ENCODE measurements at places on chromosomes 5 and 9.

DNA sequence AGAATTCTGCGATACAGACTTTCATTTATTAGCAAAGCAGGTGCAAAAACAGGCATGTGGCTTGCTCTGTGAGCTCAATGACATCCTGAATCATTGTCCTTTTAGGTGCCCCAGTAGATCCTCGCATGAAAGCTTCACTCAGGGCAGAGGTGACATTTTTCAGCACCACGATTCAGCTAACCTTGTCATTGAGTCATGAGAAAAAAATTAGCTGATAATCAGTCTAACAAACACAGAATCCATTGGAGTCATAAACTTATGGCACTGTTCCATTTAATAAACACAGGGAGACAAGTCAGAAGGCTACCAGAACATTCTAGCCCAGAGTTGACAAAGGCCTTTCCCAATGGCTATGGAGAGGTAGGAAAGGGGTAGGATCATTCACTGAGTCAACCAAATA is 104.8 kb upstream of the RAD23B start:
- DNase-seq: no peak

- DNase-seq: no peak
These were observed 71.6 kb downstream of the PKD2L2 start for GRCh38 chr5:137960819-137961218.

DNA sequence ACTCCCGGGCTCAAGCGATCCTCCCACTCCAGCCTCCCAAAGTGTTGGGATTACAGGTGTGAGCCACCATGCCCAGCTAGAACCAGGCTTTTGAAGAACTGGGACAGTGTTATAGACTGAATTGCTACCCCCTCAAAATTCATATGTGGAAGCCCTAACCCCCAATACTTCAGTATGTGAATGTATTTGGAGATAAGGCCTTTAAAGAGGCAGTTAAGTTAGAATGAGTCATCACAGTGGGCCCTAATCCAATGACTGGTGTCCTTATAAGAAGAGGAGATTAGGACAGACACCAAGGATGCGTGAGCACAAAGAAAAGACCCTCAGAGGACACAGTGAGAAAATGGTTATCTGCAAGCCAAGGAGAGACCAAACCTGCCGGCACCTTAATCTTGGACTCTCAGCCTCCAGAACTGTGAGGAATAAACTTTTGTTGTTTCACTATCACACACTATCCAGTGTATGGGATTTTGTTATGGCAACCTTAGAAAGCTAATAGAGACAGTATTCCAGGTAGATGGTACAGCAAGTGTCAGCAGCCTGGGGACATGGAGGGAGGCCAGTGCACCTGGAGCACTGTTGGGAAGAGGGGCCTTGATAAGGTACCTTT is 31.4 kb upstream of the ERGIC1 start:
- no peak for DNase-seq

GRCh38 chr9:13111778-13112177 is 167.7 kb downstream of the MPDZ start:
- no peak for DNase-seq

GRCh38 chr5:74164725-74165235 is 475.7 kb downstream of the ENC1 start:
- no peak for DNase-seq

DNA sequence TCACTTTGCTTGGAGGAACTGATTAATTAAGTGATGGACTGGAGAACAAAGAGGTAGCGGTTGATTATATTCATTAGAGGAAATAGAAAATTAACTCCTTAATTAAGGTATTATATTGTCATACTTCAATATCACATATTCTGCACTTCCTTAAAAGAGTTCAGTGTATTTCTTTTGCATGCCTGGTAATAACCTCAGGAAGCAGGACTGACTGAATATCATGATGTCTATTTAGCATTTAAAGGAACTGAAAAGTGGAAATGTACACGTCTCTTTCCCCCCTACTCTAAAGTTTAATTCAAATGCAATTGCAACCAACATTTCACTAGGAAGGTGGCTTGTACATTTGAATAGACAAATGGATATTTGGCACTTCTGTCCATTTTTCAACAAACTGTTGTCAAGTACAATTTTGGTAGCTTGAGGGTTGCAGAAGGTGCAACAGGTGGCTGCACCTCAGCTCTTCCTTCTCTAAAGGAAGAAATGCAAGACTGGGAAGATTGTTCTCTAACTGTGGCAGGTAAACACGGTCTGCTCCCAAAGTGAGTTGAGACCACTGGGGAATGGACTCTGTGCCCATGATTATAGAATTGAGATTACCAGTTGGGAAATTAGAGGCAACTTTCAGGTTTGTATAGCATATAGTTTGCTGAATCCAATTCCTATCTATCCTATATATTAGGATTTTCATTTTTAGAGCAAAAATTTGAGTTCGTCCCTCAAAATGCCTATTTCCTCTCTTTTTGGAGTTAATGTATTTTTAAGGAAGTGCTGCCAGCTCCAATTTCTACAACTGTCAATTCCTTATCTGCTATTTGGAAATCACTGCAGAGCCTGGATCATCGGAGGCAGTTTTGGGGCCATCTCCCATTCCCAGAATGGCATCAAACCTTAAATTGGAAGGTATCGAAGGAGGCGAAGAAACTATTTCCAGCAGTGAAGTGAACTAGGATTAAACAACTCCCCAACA is 98.9 kb upstream of the TAF11L2 start:
- no peak for DNase-seq
